ENCODE measurements at places on chromosomes 4 and X. TPM values are rescaled to one million over a fixed set of nuclear protein-coding genes. Genes with fewer than 3 reads are reported as not detected.

Gene MFAP3L
- total RNA-seq = 4.1 TPM

Gene BOD1L1
- 30.0 TPM for total RNA-seq

Gene KDR
- 0.88 TPM for total RNA-seq

Gene ITIH6
- total RNA-seq = not detected

Gene ARSH
- total RNA-seq = not detected

Gene SASH3
- total RNA-seq = not detected

Gene SYN1
- total RNA-seq = under 0.01 TPM

All from smooth muscle cell of the umbilical artery (primary cell).